Subcutaneous preadipocyte (primary cell): ENCODE measurements at places on chromosomes 13 and 19. TPM values are rescaled to one million over a fixed set of nuclear protein-coding genes. Genes with fewer than 3 reads are reported as not detected.

ZNF738 gene
- total RNA-seq: 4.0 and 5.1 TPM in 2 replicates

KLK2 gene
- 0.37 TPM in 1 of 2 replicates, not detected in the other for total RNA-seq

NDUFA11 gene
- total RNA-seq: 216 and 438 TPM in 2 replicates

LILRA1 gene
- total RNA-seq: not detected in 2 replicates

HSD17B14 gene
- total RNA-seq: 1.1 and 1.4 TPM in 2 replicates

UHRF1 gene
- total RNA-seq: 26.5 and 51.8 TPM in 2 replicates

KCTD4 gene
- not detected in 2 replicates for total RNA-seq

PRSS57 gene
- not detected in 2 replicates for total RNA-seq

ZBTB45 gene
- total RNA-seq: 7.0 and 7.4 TPM in 2 replicates

MYO16 gene
- total RNA-seq: under 0.01 TPM in 1 of 2 replicates, not detected in the other

URAD gene
- not detected in 2 replicates for total RNA-seq

KLHL1 gene
- total RNA-seq: not detected in 2 replicates

ZNF708 gene
- total RNA-seq: 4.4 and 6.3 TPM in 2 replicates

CHMP2A gene
- 80.5 and 113 TPM in 2 replicates for total RNA-seq

ZSWIM4 gene
- 1.5 and 3.5 TPM in 2 replicates for total RNA-seq
